8988T (cell line): ENCODE measurements at places on chromosomes 3 and 15.

DNA sequence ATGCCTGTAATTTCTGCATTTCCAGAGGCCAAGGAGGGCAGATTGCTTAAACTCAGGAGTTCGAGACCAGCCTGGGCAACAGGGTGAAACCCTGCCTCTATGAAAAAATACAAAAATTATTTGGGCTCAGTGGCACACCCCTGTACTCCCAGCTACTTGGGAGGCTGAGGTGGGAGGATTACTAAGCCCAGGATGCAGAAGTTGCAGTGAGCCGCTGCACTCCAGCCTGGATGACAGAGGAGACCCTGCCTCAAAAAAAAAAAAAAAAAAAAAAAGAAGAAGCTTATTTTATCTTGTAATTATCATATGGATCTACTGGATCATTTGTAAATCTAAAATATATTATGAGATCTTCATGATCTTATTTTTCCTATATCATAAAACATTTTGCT, 84.1 kb downstream of the PPCDC start:
- no peak for DNase-seq

GRCh38 chr15:79101866-79102581, 11.4 kb upstream of the RASGRF1 start:
- no peak for DNase-seq

DNA sequence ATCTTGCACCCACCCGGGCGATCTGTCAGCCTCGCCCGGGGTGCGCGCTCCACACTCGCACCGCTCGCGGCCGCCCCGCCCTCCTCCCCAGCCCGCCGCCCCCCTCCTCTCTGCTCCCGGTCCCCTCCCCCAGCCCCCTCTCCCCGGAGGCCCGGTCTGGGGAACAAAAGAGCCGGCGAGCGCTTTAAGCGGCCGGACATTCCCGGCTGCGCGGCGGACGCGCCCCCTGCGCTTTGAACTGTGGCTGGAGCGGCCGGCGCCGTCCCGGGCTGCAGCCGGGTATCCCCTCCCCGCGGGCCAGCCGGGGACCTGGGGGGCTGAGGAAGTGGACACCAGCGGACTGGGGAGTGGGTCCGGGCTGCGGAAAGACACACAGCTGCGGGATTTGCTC, at the start of gene IGDCC3:
TSS of gene IGDCC3 (minus strand) at position 27 of the 391 bp plus-strand sequence. CDS start 214 bp downstream, outside the sequence.
- DNase-seq, result peak; percentile 50

GRCh38 chr3:100245927-100246326, 14.9 kb upstream of the TBC1D23 start:
- DNase-seq, result no peak

- DNase-seq, result no peak
Observed at GRCh38 chr3:86969500-86970189, 21.3 kb downstream of the VGLL3 start.

GRCh38 chr15:38002883-38003477, 68.5 kb downstream of the TMCO5A start:
- no peak for DNase-seq

- DNase-seq, result no peak
Observed at GRCh38 chr15:65406424-65407000, 16.2 kb downstream of the IGDCC4 start.

- DNase-seq, result peak; percentile 91
Observed at GRCh38 chr3:195260280-195260905, 10.6 kb downstream of the XXYLT1 start.

- no peak for DNase-seq
Observed at GRCh38 chr15:93800805-93801204, 430.6 kb upstream of the MCTP2 start.

DNA sequence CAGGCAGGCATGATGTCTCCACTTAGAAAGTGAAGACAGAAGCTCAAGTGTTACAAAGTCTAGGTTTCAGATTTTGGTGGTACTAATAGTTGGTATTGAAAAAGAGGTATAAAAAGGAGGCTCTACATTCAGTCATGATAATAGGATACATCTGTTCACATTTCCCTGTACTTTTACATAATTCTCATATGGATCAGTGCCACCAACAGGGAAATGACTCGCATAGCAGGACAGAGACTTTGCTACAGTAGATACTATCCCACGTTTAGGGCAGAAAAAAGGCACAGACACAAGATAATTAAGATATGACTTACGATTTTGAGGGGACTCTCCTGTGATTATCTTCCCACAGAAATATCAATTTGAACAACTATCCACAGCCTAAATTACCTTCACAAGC, 1062.9 kb upstream of the EPHA6 start:
- no peak for DNase-seq

DNA sequence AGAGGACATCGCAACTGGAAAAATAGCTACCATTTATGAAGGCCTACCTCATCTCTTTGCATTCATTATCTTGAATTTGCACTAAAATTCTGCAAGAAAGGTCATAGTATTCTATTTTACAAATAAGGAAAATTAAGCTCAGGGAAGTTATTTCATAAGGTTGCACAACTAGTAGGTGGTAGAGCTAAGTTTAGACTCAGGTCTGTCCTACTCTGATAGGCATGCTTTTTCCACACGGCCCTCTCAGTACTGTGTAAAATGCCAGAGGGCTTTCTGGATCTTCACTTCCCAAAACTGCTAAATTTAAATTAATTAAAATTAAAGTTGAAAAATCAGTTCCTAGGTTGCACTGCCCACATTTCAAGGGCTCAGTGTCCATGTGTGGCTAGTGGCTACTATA, 18.3 kb downstream of the MAP2K1 start:
- DNase-seq, result no peak

- DNase-seq, result peak; percentile 32
Observed at GRCh38 chr3:168094877-168095610, 680 bp downstream of the GOLIM4 start.

DNA sequence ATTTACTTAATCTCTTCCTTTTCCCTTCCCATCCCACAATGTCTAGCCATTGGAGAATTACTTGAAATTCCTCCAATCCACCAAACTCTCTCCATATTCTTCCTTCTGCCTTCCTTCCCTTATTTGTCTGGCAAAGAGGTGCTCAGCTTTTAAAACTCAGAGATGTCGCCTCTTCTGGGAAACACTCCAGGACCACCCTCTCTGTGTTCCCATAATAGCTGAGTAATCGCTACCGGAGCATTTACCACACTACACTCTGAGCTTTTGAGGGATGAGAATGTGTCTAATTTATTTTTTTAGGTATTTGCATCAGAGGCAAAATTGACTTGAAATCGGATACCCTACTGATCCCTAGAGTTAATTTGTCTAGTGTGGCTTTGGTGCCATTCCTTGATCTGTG, 245.7 kb upstream of the TPRG1 start:
- no peak for DNase-seq

DNA sequence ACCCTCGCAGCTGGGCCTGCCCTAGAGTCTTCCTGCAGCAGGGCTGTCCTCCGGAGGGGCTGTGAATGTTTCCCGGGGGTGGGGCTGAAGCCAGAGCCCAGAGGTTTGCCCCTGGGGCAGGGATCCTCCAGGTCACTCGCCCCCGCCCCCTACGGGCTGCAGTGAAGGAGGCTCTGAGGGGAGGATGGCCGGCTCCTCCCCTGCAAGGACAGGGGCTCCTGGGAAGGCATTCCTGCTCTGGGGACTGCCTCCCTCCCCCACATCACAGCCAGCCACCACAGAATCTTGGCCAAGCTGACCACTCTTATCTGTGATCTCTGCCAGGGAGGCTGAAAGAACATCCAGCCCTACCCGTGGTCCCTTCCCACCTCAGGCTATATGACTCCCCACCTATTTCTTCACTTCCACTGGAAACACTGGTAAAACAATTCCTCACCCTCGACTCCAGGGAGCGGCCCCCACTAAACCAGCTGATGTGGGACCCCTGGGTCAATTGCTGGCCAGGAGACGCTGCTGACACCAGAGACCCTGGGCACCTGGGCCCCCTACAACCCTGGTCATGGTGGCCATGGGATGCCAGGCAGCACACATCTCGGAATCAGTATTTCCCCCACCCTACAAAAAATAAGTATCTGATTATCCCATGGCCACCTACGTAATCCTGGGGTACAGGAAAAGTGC, 66.0 kb downstream of the HMCES start:
- peak; percentile 69 for DNase-seq

GRCh38 chr3:78994174-78995027, 773.4 kb downstream of the ROBO1 start:
- DNase-seq, result no peak

GRCh38 chr15:99104788-99105513, at the start of gene SYNM:
Gene SYNM (plus strand): TSS chr15:99105080. CDS start chr15:99105200, 120 bp downstream.
- DNase-seq, result peak; percentile 89

GRCh38 chr3:168051531-168052471, 43.9 kb downstream of the GOLIM4 start:
- DNase-seq, result no peak

DNA sequence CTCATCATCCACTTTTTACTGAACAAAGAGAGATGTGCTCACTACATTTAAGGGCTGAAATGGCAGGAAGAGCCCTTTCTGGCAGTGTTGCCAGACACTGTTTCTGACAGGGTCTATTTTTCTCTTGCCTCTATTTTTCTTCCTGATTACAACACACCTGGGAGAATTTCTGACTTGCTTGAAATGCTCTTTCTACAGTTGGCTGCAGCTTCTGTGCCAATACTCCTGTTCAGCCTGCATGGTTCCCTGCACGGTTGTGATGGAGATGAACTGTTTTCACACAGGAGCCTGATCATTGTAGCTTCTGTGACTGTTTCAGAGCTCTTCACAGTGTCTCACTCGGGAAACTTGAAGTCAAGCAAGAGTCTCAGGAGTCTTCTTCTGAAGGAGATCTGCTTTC, 83.0 kb upstream of the DLG1 start:
- no peak for DNase-seq

DNA sequence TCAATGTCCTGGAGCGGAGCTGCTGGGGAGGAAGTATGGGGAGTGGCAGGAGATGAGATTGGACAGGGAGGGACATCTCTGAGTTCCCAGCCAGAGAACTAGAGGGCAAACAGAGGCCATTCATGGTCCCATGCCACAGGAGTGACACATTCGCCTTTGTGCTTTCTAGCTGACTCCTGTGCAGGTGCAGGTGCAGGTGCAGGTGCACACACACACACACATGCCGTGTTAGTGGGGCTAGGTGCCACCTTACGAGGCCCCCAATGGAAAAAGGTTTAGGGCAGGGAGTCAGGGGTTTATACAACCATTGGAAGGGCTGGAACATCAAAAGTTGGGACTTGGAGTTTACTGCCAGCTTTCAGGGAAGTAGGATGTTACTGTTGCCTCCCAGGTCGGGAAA, 52.0 kb downstream of the TPRA1 start:
- DNase-seq, result no peak

GRCh38 chr3:128686465-128686864, 35.8 kb upstream of the RPN1 start:
- no peak for DNase-seq

DNA sequence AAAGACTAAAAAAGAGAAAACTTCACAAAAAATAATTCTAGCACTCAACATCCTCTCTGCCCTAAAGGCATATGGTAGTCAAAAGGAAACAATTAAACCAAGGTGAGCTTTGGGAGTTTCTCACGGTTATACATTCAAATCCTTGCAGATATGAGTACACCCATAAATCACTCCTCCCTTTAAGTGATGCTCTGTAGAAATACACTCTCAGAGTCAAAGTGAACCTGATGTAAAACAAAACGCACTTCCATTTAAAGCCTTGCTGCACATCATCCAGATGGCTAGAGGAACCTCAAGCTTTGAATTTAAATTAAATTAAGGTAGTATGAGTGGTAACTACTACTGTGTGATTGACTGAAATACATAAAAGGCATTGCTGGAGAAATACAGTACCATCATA, 36.0 kb upstream of the AADAC start:
- no peak for DNase-seq

DNA sequence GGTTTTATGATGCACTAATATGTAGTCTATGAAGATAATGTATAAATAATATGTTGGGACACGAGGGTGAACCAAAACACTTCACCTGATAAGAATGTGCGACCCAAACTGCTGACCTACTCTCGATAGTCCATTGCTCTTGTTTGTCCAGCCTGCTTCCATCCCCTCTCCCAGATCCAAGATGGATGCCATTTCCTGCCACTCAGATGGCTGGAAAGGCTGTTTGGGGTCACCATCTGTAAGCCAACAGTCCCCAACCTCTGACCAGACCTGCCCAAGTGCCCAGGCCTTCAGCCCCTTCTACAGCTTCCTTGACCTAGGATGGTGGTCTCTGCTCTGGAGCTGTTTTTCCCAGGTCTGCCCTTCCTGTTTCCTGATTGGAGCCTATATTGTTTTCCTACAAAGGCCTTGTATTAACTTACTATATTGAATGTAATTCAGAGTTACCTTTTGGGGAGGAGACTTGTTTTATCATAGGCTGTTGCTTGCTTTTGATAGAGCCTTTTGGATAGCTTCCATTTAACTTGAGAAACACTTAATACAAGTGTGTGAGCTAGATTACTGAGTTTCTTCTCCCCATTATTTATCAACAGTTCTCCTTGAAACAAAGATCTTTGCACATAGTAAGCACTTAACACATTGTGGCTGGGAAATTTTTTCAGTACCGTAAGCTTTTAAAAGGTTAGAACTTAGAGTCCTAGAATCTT, 5.0 kb upstream of the PAQR9 start:
- DNase-seq, result no peak

DNA sequence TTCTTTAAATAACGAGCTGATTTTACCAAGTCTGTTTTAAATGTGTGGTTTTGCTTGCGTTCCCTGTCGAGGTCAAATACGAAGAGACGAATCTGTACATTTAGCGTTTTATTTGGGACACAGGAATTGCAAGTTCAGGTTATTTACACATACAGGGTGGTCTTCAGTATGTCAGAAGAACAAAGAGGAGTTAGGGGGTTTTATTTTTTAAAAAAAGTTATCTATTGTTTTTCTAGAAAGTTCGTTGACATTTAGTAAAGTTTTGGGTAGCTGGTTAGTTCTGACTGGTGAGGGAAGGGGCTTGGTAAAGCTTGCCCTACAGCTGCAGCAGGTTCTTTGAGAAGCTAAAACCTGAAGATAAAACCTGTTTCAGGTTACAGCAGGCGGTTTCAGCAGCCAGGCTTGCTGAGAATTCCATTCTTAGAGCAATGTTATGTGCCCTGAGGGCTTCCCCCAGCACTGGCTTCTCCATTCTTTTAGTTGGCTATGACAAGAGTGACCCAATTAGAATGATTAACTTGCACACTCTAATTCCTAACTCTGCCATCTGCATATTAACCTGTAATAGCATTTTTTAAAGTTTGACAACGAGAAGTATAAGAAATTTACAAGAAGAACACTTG, 815 bp upstream of the ZNF280D start:
- DNase-seq, result no peak

GRCh38 chr3:113038328-113038727, 47.5 kb downstream of the GTPBP8 start:
- no peak for DNase-seq

- no peak for DNase-seq
Observed at GRCh38 chr15:98138910-98139309, 178.4 kb downstream of the ARRDC4 start.

GRCh38 chr3:110894574-110894973, 177.0 kb upstream of the NECTIN3 start:
- DNase-seq, result no peak
